CD4-positive, alpha-beta T cell treated with Interleukin-15 for 1 hour (primary cell): ENCODE measurements at places on chromosomes 11 and 22.

- DNase-seq, result no peak
Measured at GRCh38 chr22:39563571-39564428, 6.8 kb upstream of the CACNA1I start.

DNA sequence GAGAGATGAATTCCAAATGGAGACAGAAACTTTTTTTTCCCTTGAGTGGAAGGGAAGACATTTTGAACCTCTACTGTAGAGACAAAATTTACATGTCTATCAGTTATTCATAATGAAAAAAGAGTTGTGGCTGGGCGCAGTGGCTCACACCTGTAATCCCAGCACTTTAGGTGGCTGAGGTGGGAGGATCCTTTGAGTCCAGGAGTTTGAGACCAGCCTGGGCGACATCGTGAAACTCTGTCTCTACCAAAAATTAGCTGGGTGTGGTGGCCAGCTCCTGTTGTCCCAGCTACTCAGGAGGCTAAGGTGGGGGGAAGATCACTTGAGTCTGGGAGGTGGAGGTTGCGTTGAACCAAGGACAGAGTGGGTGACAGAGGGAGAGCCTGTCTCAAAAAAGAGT, 4.1 kb downstream of the EED start:
- no peak for DNase-seq

DNA sequence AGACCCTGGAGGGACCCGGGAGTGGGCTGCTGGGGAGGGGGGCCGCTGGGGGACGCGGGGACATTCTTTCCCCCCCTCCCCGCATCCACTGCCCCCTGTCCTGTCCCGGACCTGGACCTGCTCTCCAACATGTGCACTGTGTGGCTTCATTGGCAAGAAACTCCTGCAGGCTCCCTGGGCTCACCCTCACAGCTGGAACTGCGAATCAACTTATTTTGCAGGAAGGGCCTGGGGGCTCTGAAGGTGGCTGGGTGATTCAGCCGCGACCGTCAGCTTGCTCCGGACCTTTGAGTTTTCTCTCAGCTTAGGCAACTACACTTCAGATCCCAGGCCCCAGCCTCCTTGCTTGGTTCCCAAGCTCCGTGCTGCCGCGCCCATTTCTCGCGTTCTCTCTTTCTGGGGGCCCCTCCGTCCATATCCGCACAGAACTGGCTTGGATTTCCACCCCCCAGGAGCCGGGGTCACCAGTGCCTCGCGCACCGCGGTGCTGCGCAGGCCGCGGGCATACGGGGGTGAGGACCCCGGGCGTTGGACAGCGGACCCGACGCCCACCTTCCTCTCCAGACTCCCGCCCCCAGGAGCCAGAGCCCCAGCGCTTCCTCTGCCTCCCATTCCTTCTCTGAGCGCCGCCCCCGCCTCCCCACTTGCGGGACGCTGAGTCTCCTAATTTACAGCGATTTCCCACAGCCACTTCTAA, 471 bp upstream of the AHNAK start:
- no peak for DNase-seq

DNA sequence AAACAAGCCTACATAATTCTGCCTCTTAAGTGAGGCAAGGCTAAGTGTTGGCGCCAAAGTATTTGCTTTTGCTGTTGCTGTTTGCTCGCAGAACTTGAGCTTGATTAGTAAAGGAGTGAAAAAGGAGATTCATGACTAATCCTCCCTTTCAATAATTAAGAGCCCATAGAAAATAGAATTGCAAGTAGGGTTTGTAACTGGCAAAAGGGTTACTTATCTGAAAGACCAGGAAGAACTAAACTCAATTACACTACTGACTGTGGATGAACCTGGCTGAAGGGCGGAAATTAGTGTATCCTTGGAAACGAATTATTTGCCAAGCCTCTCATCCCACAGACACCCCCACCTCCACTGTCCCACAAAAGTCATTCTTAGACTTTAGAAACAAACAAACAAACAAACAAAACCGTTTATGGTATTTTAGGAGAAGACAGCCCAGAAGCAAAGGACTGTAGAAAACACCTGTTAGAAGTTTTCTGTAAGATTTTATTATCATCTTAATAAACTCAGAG, 411 bp upstream of the EXPH5 start:
- DNase-seq, result no peak

- no peak for DNase-seq
Measured at GRCh38 chr11:33530815-33531214, 169.8 kb downstream of the C11orf91 start.

DNA sequence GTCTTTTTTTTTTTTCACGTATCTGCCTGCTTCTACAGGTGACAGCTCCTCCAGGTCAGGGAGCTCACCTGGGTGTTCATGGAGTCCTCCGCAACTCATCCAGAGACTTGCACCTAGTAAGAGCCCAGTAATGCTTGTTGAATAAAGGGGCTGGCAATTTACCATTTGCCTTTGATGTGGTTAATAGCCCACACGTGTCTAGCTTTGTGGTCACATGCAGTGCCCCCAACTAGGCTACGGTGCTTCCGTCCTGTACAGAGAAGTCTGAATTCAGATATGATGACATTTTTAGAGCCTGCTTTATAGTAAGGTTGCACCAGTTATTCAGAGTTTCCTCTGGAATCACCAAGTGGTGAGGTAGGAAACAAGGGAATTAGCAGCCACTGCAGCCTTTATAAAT, 199.4 kb upstream of the MTMR2 start:
- DNase-seq, result no peak

GRCh38 chr22:30371981-30372380, 15.2 kb downstream of the CCDC157 start:
- DNase-seq, result no peak

DNA sequence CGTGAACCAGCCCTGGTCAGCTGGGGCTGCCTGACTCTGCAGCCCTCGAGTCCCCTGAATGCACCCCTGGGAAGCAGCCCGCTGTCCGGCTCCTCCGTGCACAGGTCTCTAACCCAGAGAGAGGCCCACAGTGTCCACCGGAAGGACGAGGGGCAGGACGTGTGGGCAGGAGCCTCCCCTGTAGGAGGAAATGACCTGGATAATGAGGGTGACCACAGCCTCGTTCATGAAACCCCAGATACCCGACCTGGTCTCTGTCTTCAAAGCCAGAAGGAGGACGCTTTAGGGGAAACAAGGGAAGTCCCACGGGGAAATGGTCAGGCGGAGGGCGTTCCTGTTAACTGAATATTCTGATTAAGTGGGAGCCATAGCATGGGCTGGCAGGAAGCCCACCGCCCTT, 23.3 kb downstream of the LIF start:
- DNase-seq, result no peak

DNA sequence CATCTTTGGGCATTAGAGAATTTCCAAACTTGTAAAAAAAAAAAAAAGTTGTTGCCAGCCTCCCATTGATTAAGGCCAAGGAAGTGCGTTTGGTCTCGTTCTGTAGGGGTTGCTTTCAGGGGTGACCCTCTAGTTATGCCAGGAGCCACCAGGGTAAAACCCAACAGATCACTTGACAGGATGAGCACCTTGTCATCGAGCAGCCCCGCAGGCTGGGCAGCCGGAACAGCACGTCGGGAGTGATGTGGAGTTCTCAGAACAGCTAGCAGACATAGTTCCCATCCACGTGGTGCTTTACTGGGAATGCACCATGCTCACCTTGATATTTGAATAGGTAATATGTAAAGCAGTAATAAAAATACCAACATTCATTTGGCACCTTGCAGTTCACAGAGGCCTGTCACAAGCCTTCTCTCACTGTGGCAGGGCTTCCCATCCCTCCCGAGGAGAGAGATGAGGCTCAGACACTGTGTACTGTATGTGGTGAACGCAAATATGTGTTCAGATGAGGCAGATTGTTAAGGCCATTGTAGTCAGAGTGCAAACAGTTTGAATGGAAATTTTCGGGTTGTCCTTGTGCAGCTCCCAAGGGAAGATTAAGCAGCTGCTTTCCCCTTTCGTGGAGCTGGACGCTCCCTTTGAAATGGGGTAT, 70.9 kb upstream of the SORL1-AS1 start:
- DNase-seq, result no peak

- DNase-seq, result no peak
Measured at GRCh38 chr11:94676814-94677213, 91.3 kb upstream of the AMOTL1 start.

- DNase-seq, result no peak
Measured at GRCh38 chr22:46390652-46391301, 55.3 kb downstream of the TRMU start.

GRCh38 chr22:43821606-43822425, 9.7 kb upstream of the EFCAB6 start:
- DNase-seq, result no peak

- no peak for DNase-seq
Measured at GRCh38 chr11:11663907-11664306, 42.1 kb upstream of the GALNT18 start.

DNA sequence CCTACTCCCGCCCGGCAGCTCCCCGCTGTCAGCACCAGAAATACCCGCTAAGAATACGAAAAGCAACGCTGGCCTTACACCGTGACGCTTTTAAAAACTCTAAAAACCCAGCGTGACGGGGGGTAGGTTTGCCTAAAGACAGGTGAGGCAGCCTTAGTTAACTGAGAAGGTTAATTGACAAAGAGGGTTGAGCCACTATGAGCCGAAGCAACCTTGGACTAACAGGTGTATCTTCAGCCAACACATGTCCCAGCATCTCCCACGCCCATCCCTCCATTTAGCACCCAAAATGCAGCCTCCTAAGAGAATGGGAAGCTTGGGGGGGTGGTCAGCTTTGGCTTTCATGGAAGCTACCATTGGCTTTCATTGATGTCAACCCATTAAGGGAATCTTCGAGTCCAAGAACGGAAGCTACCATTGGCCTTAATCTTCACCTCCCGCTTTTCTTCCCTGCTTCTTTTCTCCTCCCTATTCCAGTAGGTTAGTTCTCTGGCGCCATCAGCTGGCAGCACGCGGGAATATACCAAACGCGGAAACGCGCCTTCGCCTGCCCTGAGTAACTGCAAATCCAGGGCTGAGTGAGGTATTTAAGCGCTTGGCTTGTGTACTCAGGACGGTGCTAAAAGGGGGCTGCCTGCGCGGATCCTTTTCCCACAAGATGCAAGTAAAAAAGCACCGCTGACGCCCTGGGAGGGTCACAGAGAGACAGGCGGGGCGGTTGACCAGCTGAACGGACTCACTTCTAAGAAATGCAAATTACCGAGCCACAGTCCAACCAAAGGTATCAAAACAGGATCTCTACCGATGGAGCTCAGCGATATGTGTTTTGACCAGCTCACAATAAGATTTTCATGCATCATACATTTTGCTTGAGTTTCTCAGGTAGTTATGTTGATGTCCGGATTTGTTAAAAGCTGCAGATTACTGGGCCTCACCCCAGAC, 38.5 kb upstream of the GLYATL1 start:
- DNase-seq, result no peak

DNA sequence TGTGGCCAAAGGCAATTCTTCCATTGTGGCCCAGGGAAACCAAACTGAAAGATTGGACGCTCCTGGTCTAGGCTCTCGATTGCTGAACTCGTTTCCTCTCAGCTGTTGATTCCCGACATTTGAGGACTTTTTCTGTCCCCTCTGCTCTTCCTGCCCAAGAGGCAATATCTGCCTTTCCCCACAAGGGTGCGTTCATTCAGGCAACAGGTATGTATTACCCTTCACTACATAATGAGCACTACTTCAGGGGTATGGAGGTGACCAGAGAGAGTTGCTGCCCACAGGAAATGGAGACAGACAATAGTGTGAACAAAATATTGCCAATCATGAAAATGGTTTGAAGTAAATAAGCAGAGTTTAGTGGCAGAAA, 8.2 kb downstream of the PTH start:
- no peak for DNase-seq

DNA sequence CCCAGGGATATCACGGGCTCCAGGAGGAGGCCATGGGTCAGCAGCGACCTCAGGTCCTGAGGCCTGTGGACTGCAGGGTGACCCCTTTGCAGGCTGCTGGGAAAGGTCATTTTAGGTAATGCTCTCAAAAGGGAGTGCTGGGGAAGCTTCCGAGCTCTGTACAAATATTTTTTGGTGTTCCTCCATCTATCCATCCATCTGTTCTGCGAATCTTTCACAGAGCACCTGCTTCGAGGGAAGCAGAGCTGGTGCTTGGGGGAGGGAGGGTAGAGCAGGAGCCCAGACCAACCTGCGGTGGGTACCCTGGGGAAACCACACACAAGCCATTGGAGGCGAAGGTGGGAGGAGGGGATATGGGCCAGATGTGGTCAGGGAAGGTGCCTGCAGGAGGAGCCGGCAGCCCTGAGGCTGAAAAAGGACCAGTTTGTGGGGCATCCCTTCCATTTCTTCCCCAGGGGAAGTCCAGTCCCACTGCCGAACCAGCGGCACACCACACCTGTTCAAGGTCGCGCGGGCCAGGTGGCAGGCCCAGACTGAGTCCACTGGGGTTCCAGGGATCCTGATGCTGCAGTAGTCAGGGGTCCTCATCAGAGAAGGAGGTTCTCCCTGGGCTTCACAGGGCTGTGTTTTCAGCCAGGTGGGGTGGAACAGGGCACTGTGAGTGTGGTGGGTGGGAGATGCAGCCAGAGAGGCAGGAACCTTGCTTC, 13.1 kb downstream of the GNAZ start:
- DNase-seq, result no peak

- no peak for DNase-seq
Measured at GRCh38 chr11:109040303-109040702, 375.4 kb downstream of the DDX10 start.

- DNase-seq, result no peak
Measured at GRCh38 chr11:95242091-95242844, 11.3 kb upstream of the SESN3 start.

- no peak for DNase-seq
Measured at GRCh38 chr22:31378123-31378522, 21.3 kb upstream of the DRG1 start.

DNA sequence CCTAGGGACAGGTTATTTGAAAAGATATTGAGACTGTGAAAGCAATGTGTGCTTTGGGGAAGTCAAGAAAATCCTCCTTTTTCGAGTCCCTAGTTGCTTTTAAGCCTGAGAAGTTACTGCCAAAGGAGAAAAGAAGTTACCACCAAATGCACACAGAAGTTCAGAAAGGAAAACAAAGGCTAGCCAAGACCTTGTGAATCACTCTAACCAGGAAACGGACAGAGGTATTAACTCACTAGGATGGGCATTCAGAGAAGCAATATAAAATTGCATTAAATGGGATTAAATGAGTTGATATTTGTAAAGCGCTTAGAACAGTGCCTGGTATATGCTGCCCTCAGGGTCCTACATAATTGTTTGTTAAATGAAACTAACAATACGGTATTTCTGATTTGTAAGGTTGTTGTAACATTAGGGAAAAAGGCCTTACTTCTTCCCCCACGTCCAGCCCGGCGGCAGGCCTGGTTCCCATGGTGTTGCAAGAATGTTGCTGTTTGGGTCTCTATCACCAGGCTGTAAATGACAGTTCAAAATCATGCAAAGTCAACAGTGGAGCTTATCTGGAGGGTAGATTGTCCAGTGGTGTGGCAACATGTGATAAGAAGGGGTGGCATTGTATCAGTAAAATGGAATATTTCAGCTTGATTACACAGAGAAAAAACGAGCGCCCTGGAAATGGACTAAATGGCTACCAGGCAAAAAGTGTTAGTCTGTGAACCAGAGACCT, 7.1 kb downstream of the TMA7B start:
- DNase-seq, result no peak

- DNase-seq, result no peak
Measured at GRCh38 chr11:76313271-76313670, 67.7 kb downstream of the THAP12 start.
